ENCODE measurements at places on chromosomes 16 and 17.

DNA sequence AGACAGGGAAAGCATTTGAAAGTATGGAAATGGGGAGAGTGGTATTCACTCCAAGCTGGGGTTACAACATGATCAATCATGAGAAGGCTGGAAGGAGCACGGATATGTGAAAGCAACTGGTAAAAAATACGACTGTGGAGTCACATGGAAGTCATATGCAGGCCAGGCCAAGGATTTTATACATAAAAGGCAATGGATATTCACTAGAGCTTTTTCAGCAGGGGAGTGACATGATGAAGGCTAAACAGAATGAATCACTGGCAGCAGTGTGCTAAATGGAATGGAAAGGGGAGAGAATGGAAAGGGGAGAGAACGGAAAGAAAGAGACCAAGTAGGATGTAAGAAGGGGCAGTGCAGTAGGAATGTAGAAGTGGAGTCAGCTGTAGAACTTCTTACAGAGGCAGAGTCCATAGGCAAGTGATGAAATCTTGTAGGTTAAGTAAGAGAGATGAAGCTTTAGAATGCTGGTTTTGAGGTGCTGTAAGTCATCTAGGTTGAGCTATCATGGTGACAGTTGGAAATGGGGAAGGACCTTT is 13.0 kb upstream of the NETO2 start:
- DNase-seq = no peak

GRCh38 chr17:44024271-44024663 is 9.5 kb upstream of the TMEM101 start:
- DNase-seq = no peak

DNA sequence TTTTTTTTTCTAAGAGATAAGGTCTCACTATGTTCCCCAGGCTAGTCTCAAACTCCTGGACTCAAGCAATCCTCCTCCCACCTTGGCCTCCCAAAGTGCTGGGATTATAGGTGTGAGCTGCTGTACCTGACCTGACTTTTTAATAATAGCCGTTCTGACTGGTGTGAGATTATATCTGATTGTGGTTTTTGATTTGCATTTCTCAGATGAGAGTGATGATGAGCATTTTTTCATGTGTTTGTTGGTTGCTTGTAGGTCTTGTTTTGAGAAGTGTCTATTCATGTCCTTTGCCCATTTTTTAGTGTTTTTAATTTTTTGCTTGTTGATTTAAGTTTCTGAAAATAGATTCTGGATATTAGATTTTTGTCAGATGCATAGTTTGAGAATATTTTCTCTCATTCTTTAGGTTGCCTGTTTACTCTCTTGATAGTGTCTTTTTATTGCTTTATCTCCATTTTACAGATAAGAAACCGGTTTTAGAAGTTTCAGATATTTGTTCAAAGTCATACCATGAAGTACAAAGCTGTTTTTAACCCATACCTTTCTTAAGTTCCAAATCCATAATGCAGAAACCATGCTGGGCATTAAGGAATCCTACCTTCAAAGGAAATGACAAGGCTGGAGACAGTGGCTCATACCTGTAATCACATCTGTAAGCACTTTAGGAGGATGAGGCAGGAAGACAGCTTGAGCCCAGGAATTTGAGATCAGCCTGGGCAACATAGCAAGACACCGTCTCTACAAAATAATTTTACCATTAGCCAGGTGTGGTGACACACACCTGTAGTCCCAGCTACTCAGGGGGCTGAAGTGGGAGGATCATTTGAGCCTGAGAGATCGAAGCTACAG is 168.4 kb upstream of the TBX2 start:
- no peak for DNase-seq

DNA sequence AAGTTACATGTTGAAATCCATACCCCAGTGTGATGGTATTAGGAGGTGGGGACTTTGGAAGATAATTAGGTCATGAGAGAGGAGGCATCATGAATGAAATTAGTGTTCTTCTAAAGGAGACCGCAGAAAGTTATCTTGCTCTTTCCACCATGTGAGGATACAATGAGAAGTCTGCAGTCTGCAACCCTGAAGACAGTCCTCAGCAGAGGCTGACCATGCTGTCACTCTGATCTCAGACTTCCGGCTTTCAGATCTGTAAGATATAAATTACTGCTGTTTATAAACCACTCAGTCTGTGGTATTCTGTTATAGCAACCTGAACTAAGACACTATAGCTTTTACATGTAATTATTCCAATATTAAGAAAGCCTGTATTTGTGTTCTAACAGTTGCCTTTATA is 116.7 kb upstream of the CES5A start:
- no peak for DNase-seq

GRCh38 chr16:13996778-13997288 is 74.3 kb upstream of the MRTFB start:
- DNase-seq = no peak

DNA sequence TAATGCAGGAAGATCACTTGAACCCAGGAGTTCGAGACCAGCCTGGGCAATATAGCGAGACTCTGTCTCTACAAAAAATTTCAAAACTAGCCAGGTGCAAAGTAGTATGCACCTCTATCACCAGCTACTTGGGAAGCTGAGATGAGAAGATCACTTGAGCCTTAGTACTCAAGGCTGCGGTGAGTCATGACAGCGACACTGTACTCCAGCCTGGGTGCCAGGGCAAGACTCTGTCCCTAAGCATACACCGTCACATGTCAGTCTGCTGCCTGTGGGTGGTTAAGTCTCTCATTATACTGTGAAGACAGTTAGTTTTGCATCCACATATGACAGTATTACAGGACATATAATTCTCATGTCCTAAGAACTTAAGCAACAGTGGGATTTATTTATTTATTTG is 21.8 kb downstream of the NMRAL1 start:
- DNase-seq = no peak

GRCh38 chr17:2023692-2024571 is 1.2 kb downstream of the RTN4RL1 start:
- no peak for DNase-seq

- no peak for DNase-seq
Measured at GRCh38 chr16:70579648-70580630, 56.3 kb downstream of the SF3B3 start.

- no peak for DNase-seq
Measured at GRCh38 chr16:72711823-72712222, 336.1 kb downstream of the ZFHX3 start.

DNA sequence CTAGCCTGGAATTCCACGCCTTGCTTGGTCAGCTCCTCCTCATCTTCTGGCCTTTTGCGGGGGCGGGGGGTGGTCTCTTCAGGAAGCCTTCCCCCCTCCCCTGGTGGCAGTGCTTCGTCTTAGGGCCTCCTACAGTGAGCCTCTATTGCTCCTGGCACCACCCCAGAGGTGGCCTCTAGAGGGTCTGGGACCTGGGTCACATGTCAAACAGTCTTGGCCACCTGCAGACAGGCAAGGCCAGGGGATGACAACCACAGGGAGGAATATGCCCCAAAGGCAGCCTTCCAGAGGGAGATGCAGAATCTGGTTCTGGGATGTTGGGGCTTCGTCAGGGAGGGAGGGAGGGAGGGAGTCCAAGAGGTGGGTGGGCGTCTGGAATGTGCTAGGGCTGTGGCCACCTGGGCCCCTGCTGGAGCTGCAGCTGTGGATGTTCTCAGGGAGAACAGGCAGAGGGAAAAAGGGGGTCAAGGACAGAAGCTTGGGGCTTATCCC is 50.6 kb downstream of the SMPD3 start:
- DNase-seq = no peak

GRCh38 chr16:67537270-67537635 is 8.6 kb downstream of the RIPOR1 start:
- peak; percentile 17 for DNase-seq

GRCh38 chr17:71327376-71328059 is 793.3 kb upstream of the SOX9 start:
- DNase-seq = no peak

GRCh38 chr17:66169839-66170238 is 22.1 kb downstream of the CEP112 start:
- no peak for DNase-seq

GRCh38 chr17:12605222-12605621 is 60.5 kb upstream of the MYOCD start:
- no peak for DNase-seq

DNA sequence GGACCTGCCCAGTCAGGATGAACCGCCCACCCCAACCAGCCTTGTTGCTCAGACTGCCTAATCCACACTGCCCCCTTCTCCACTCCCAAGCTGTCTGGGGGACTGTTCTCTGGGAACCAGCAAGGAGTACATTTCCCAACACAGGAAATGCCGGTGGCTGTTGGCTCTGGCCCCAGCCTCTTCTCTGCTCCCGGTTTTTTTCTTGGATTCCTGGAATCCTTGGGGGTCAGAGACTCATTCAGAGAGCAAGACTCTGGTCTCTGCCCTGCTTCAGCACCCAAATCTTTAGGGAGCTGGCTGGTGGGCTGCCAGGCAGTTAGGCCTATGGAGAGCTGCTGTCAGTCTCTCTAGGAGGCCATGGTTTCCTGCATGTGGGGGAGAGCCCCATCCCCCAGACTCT is 10.8 kb upstream of the MTMR4 start:
- peak; percentile 44 for DNase-seq
